Activated T-cell treated with anti-CD3 and anti-CD28 coated beads for 4 hours (primary cell): ENCODE measurements at places on chromosomes 7 and 10.

DNA sequence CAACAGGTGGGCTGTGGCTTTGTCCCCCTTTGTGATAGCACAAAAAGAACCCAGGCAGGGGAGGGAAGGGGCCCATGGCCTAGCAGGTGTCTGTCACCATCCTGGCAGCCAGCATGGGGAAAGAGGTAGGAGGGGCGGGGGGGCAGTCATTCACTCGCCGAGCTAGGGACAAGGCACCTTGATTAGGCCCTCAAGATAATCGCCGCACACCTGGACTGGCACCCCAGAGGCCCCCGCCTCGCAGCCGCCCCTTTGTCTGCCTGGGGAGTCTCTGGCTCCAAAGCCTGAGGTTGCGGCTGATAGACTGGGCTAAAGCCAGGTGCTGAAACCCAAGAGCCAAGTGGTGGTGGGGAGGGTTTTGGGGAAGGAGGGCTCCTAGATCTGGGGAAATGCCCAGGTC is 151.2 kb upstream of the PCBD1 start:
- DNase-seq = no peak

GRCh38 chr10:33155720-33156638 is 178.5 kb downstream of the NRP1 start:
- no peak for DNase-seq

DNA sequence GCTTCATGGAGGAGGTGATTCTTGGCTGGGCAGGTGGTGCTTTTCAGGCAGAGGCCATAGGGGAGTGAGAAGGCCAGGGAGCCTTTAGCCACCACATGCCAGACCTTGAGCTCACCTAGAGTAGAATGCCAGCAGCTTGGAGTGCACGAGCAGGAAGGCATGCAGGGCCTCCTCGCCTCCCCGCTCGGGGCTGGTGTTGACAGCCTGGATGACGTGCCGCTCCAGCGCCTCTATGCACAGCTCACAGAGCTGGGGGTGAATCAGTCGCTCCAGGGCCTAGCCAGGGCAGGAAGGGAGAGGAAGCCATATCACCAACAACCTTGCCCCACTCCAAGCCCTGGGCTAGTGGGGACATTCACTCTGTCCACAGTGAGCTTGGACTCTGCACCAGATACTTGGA is 15.7 kb downstream of the HPS1 start:
- DNase-seq = no peak

DNA sequence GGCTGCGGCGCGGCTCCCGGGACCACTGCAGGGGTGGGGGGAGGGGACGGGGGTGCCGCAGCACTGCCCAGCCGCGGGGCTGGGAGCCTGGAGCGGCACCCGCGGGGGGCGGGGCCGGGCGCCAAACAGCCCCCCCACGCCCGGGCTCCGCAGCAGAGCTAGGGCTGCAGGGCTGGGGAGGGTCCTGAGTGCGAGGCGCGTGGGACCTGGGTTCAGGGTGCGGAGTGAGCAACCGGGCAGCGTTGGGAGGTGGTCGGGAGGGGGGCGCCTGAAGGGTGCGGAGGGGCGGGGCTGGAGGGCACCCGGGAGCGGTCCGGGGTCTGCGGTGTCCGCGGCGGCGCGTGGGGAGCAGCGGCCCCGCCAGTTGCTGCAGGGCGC is 528 bp downstream of the CAMK2G start:
- no peak for DNase-seq

DNA sequence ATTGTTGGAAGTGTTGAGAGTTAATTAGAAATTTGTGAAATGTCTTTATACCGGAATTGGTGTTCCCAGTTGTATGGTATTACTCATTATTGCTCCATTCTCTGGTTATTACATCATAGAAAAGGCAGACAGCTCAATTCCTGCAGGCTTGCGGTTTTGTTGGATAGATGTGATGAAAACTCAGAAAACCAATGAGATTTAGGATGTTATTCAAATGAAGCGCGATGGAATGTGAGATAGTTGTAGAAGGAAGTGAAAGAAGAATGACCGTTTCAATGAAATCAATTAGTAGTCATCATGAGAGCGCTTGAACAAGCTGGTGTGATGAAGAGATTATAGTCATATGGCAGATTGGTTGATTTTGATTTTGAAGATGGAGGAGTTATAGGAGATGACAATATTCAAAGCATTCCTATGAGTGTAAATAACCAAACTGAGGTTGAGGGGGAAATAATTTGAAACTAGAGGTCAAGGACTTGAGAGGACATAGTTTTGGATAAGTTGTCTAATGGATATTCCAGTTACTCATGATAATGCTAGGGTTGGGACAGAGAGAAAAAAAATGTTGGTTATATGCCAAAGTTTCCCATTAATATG is 991.5 kb downstream of the NRG3 start:
- no peak for DNase-seq

DNA sequence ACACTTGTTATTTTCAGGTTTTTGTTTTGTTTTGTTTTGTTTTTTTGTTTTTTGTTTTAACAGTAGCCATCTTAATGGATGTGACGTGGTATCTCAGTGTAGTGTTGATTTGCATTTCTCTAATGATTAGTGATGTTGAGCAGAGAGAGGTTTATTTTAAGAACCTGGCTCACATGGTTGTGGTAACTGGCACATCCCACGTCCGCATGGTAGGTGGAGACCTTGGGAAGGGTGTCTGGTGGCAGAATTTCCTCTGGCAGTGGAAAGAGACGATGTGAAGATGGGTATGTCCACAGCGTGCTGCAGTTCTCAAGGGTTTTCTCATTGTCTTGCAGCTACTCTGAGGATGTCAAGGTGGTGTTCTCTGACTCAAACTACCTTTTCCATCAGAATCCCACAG is 252.2 kb downstream of the GALNT17 start:
- DNase-seq = no peak

- DNase-seq = no peak
Measured at GRCh38 chr10:47044741-47045140, 133.5 kb downstream of the PTPN20 start.

DNA sequence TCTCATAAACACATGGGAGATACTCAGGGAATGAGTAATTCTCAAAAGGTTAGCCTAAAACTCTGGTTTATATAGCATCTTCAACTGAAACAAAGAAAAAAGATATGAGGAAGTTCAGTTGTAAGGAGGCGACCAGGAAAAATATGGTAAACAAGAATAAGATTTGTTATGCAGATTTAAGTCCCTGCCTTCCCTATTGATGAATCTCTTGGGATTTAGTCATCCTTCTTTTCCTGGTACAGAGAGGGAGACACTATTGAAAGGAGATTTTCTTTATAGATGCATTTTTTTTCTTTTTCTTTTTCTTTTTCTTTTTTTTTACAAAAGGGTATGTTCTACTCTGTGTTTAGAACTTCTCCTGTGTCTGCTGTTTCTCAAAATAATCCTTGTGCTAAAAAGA is 557.5 kb downstream of the DNAJB9 start:
- no peak for DNase-seq

DNA sequence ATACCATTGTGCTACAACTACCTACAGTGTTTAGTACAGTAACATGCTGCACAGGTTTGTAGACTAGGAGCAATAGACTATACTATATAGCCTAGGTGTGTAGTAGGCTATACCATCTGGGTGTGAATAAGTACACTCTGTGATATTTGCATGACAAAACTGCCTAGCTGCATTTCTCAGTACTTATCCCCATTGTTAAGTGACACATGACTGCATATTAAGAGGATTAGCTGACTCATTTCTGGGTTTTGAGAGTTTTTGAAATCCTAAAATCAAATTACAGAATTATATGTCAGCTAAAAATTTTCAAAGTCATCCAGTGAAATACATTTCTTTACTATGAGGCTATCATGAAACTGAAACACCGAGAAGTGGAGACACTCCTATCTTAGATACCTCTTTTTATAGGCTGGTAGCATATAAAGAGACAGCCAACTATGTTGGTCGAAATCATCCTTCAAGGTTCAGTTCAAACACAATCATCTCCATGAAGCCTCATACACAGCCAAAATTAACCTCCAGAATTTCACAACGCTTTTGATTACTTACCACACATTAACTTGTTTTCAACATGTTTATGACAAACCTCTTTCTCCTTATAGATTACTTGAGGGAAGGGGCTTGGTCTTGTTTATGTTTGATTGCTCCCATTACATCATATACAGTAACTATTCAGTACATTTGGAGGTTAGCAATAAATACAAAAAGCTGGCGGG is 89.8 kb upstream of the ANK3 start:
- DNase-seq = no peak

DNA sequence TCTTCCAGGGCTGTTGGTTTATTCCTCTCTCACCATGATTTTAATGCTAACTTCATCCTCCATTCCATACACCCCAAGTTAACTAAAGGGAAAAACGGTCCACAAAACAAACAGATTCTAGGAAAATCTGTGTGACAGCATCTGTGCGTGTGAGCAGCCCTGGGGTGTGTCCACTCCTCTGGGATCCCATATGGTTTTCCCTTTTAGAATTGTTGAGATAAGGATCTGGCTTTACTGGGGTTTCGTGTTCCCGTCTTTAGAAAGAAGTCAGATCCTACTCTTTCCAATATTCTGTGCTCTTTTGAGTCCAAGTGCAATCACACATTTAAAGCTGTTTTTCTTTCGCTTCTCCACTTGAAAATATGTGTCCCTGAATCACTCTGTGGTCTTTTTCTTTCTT is 257.1 kb downstream of the KLF6 start:
- no peak for DNase-seq

DNA sequence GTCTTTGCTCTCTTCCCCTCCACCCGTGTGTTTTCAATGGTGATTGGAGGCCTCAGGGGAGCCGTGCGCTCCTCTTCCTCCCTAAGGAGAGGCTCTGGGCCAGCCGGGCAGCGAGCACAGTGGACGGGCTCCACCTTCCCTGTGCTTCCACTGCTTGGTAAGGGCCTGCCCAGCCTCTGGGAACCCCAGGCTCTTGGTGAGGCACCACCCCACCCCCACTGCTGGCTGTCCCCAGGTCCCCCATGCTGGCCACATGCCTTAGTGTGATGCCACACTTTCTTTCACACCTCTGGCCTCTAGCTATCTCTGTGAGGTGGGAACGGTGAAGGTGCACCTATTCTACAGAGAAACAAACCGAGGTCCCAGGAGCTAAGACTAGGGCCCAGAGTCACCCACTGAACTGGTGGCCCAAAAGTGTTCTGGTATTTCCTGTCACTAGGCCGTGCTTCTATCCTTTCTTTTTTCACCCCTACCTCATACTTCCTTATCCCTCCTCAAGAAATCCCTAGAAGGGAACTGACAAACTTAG is 53.3 kb downstream of the UNC5B start:
- DNase-seq = no peak

- DNase-seq = no peak
Measured at GRCh38 chr10:122782911-122783310, 62.7 kb downstream of the CUZD1 start.

DNA sequence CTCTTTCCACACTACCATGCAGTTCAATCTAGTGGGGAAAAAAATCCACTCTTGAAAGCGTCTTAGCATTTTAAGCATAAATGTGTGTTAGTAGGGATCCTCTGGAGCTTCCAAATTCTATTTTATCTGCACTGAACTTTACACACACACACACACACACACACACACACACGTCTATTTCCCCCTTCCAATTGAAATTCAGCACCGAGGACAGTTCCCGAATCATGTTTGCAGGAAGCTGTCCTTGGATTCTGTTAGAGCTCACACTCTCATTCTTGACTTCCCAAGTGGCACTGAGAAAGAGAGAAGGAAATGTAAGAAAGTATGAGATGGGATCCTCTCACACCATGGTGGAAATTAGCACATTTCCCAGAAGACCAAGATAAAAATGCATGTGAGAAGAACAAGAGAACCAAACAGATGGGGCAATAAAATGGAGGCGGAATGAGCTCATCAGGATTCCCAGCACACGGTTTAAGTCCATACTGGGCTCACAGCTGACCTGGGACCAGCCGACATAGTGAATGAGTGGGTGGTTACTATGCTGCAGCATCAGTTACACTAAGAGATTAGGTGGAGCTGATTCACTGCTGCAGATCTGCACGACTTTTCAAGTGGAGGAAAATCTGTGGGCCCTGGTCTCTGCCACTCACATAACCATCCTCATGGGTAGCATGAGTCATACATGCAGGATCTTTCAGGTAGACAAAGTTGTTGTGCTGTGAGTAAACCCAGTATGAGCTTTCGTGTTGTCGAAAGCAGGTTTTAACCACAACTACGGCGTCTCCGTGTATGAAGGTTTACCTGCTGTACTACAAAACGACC is 3.3 kb upstream of the NPTX2 start:
- no peak for DNase-seq

DNA sequence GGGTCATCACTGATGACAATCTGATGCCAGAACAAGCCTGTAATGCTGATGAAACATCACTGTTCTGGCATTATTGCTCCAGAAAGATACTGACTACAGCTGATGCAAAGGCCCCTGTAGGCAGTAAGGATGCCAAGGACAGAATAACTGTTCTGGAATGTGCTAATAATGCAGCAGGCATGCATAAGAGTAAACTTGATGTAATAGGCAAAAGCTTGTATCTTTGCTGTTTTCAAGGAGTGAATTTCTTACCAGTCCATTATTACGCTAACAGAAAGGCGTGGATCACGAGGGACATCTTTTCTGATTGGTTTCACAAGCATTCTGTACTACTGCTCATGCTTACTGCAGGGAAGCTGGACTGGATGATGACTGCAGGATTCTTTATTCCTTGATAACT is 18.7 kb downstream of the LCOR start:
- DNase-seq = no peak

DNA sequence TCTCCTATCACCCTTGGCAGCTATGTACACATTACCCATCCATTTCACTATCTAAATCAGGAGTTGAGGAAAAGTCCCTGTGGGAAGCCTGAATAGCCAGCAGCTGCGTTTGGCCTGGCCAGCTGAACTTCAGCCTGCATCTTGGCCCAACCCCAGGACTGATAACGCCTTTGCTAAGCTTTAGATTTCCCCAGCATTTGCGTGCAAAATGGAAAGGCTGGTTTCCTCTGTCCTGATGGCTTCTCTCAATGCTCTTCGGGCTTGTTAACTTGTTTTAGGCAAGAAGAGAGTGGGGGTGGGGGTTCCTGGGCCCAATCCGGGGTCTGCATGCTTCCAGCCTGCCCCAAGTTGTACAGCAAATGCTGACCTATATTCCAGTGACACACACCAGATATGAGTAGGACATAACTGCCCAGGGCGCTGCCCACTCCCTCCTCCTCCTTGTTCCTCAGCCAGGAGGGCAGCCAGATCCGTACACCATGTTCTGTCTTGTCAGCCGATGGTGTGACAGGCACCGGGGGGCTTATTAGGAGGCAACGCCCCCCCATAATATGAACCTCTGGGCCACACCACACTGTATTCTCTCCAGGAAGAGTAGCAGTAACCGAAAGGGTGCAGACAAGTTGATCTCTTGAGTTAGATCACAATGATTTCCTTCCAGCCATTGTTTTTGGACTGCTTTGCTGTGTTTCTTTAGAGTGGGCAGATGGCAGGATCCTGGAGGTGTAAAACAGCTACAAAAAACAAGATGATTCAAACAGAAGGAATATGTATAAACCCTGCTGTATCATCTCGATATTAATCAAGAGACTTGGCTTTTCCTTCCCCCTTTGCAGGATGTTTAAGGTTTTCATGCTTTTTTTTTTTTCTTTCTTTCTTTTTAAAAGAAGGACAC is 339.0 kb downstream of the RNLS start:
- DNase-seq = no peak

- DNase-seq = no peak
Measured at GRCh38 chr7:121936951-121937623, 64.1 kb downstream of the PTPRZ1 start.
